ENCODE measurements at places on chromosomes 12 and 14. TPM values are rescaled to one million over a fixed set of nuclear protein-coding genes. Genes with fewer than 3 reads are reported as not detected.

Gene KRT2
- not detected for total RNA-seq

Gene PRB4
- total RNA-seq = not detected

Gene LBHD2
- not detected for total RNA-seq

Gene ADAM20
- not detected for total RNA-seq

Gene SAMD15
- total RNA-seq = 1.7 TPM

Gene KRT7
- total RNA-seq = 1.2 TPM

Gene TMPRSS12
- total RNA-seq = not detected

Gene CLMN
- under 0.01 TPM for total RNA-seq

Gene BTBD6
- total RNA-seq = 56.0 TPM

Gene SERPINA12
- total RNA-seq = not detected

Gene ATP5F1B
- total RNA-seq = 627 TPM

Gene PRPF39
- 25.2 TPM for total RNA-seq

Gene RCOR1
- 14.5 TPM for total RNA-seq

Gene TMEM30B
- total RNA-seq = not detected

Gene WNT1
- total RNA-seq = not detected

Gene HCFC2
- 14.7 TPM for total RNA-seq

Gene IFI27
- total RNA-seq = 1.4 TPM

Gene SLC7A8
- 6.9 TPM for total RNA-seq

Gene NPFF
- not detected for total RNA-seq

Gene BDKRB1
- total RNA-seq = 62.3 TPM

Gene TMEM63C
- not detected for total RNA-seq

Gene BICDL1
- total RNA-seq = not detected

Gene TNFAIP2
- total RNA-seq = 45.6 TPM

Gene NXPH4
- total RNA-seq = 0.71 TPM

Gene TAS2R50
- not detected for total RNA-seq

Gene FLRT2
- total RNA-seq = 1.1 TPM

Gene LRP1-AS
- total RNA-seq = not detected

Gene DLK1
- total RNA-seq = not detected

Gene ZFHX2
- 1.9 TPM for total RNA-seq

Gene SLCO1B3
- not detected for total RNA-seq

Gene VRTN
- total RNA-seq = not detected

Gene KCNA1
- not detected for total RNA-seq

Gene FGF23
- total RNA-seq = not detected
